ENCODE measurements at places on chromosomes 11 and 22.
A peak's percentile ranks its signal among the peaks of the same experiment; 100 is the strongest.

GRCh38 chr22:39777716-39778454 is 115.7 kb downstream of the ENTHD1 start:
- no peak for DNase-seq

GRCh38 chr22:36405671-36406538 is 18.1 kb upstream of the MYH9 start:
- peak; percentile 84 for DNase-seq

DNA sequence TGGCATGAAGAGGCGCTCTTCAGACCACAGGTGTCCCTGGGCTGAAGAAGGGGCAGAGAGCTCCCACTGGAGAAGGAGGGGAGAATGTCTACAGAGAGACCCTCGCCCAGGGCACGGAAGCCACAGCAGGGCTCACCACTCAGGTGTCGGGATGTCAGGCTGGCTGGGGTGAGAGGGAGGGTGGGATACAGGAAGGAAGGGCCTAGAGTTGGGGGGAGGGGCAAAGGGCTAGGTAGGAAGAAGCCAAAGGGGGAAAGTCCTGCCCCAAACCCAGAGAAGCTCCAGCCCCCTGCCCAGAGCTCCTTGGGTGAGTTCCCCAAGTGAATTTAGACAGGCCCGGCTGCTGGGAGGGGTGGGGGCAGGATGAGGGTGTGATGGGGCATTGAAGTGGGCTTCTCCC is 232.0 kb downstream of the CEP164 start:
- no peak for DNase-seq

DNA sequence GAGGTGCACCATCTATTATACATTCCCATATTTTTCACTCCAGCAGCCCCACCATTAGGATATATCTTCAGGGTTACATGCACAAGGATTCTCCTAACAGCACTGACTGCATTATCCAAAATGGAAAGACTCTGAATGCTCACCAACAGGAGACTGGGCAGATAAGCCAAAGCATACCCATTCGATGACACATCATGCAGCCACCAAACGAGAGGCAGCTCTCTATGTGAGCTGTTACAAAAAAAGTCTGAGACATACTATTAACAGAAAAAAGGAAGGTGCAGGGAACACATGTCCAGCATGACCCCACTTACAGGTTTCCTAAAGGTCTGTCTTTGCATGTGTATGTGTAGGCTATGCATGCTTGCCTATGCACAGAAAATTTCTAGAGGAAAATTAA is 12.4 kb upstream of the SERPIND1 start:
- no peak for DNase-seq

GRCh38 chr22:38074181-38075104 is 9.5 kb downstream of the SLC16A8 start:
- no peak for DNase-seq

GRCh38 chr22:23632178-23632577 is at the start of gene DRICH1:
TSS of gene DRICH1 (minus strand) at chr22:23632321. CDS start at chr22:23632023, 298 bp downstream.
- no peak for DNase-seq

DNA sequence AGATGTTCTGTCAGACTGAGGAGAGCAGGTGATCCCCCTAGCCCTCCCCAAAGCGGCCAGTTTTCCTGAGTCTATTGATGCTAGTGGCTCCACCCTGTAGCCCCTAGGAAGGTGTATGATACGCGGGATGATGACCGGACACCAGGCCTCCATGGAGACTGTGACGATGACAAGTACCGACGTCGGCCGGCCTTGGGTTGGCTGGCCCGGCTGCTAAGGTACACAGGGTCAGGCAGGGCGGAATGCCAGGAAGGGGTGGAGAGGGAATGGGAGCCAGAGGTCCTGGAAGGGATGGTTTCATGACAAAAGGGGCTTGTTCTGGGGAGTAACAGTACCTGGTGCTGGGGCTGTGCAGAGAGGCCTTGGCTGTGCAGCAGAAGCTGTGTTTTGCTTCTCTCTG is 3.2 kb downstream of the ZFPL1 start:
- DNase-seq, result no peak

GRCh38 chr11:40095446-40095845 is 1364.0 kb downstream of the LRRC4C start:
- DNase-seq, result no peak

DNA sequence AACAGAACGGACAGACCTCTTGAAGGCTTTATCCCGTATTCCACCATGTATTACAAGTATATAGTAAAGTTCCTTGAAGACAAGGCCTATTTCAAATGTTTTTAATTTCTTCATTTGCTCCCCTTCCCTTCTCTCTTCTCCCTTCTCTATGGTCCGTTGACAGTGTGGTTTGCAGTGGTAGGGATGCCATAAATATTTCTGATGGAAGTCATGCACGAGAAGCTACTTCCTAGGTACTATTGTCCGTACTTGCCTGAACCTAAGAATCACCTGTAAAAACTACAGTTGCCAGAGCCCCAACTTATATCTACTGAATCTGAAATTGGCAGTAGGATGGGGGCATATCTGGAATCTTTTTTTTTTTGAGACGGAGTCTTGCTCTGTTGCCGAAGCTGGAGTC is 2.8 kb downstream of the PISD start:
- no peak for DNase-seq

- no peak for DNase-seq
Measured at GRCh38 chr11:127651888-127652221, 651.3 kb upstream of the KIRREL3 start.

- DNase-seq, result peak; percentile 47
Measured at GRCh38 chr22:30038219-30038618, 42.0 kb upstream of the HORMAD2 start.

GRCh38 chr22:26970809-26971394 is 313.5 kb downstream of the MIAT start:
- no peak for DNase-seq

DNA sequence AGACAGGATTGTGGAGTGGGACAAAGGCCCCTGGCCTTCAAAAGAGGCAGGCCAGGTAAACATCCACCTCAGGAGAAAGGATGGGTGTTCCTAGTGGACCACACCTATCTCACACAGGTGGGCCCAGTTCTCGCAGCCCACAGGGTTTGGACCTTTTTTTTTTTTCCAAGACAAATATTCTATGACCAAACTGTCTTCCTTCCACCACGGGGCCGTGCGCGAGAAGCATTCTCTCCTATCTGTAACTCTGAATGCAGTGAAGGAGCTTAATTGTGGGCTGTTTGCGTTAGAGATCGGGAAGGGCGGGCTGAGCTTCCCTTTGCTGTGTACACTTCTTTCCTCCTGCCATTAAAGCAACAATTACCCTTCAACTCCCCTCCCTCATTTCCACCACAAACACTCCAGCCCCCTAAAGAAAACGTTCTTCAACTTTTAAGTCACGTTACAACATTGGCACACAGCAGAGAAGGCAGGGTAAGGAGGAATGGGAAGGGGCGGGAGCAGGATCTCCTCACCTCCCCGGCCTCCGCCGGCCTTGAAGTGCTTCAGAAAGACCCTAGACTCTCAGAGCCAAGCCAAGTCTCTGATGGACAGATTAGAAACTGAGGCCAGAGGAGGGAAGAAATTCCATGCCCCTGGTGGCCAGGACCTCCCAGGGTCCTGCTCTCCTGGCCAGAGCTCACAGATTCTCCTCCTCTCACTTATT is 238.4 kb downstream of the BUD13 start:
- no peak for DNase-seq

DNA sequence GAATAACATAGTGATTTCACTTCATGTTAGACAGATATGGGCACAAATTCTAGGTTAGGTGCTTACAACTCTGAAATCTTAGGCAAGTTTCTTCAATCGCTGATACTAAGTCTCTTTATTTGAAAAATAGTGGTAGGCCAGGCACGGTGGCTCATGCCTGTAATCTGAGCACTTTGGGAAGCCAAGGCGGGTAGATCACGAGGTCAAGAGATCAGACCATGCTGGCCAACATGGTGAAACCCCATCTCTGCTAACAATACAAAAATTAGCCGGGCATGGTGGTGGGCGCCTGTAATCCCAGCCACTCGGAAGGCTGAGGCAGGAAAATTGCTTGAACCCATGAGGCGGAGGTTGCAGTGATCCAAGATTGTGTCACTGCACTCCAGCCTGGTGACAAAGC is 729.4 kb downstream of the METTL15 start:
- DNase-seq, result no peak

GRCh38 chr11:134751031-134751585 is 339.1 kb upstream of the B3GAT1 start:
- no peak for DNase-seq

DNA sequence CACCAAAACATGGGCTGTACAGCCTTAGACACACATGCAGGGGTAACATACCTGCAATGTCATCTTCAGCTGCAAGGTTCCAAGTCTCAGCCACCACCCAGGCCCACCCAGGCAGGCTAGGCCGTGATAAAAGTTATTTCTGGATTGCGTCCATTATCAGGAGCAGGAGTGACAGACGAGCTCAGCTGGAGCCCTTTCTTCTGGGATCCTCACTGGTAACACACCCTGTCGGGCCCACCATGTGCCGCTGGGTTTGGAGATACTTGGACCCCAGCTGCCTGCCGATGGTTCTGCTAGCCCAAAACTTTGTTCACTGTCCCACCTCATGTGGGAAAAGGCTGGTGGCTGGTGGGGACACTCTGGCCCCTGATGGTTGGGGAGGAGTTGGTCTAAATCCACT is 24.8 kb downstream of the TMPRSS5 start:
- DNase-seq, result no peak

- no peak for DNase-seq
Measured at GRCh38 chr11:19511413-19512183, 201.0 kb upstream of the NAV2 start.

DNA sequence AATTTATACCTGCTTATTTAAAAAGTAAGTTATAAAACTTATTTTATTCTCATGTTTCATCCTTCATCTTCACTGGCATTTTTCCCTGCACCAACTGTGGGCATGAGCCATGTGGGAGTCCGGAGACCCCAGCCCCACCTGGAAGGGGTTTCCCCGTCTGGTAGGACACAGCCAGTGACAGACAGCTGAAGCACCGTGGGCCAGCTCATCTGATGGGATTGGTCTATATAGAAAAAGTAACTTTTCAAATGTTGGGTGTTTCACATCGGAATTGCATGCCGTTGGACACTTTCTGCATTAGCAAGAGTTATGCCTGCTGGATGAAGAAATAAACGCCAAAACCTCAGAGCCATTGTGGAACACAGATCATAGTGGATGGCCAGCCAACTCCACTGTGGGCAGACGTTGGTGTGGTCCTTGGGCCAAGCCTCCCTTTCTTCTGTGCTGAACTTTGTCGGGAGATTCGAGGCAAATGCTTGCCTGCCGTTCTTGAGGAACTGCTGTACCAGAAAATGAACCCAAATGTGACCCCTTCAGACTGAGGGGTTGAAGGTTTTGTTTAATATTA is 1329.3 kb downstream of the TBC1D22A start:
- DNase-seq, result no peak

DNA sequence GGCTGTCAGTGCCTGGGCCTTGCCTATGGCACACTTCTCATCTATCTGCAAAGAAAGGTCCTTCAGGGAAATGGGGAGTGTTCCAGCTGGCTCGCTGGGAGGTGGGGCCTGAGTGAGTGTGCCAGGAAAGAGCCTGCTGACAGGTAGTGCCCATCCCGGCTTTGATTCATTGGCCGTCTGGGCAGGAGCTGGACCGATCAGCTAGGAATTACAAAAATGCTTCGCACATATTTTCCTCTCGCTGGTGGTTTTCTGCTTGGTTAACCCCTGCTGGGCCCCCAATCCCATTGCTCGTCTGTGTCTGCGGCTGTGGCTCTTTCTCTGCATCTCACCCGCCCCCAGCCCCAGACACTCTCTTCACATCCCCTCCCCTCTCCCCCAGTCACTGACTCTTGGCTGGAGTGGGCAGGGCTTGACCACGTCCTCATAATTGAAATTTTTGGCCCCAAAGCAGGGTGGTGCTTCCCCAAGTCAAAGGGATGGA is 10.8 kb downstream of the LIF start:
- DNase-seq, result peak; percentile 99

DNA sequence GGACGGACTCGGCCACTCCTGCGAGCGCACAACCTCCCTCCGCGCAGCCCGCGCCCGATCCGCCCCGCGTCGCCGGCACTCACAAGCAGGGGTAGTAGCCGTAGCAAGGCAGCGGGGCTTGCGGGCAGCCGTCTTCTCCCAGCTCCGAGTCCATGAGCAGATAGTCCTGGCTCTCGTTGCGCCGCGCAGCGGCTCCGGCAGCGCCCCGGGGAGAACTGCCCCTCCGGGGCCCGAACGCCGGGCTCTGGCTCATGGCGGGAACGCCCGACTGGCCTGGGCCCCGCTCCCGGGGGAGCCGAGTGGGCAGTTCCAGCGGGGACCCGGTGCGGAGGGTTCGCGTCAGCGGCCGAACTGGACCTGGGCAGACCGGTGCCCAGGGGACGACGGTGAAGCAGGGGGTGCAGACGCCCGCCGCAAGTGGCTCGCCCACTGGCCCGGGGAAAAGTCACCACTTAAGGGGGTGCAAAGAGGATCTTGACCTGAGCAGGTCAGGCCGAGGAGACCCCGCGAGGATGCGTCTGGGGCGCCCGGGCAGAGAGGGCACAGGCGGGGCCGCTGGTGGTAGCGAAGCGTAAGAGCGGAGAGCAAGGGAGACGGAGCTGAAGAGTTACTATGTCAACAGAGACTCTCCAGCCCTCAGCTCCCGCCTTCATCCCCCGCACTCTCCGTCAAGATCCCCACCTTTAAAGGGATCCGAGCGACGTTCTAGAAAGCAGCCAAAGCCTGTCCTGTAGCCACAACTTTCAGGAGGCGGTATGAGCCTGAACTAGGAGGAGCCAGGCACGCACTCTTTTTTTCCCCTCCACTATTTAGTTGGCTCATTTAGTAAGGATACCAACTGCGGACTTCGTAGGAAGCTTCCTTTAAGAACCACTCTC is at the start of gene TRPC6:
TRPC6 (minus strand) TSS at position 757 of the 878 bp plus-strand sequence; CDS start at position 253, 504 bp downstream.
- DNase-seq, result no peak

GRCh38 chr11:12206529-12206928 is 96.1 kb downstream of the MICAL2 start:
- DNase-seq, result no peak

- no peak for DNase-seq
Measured at GRCh38 chr11:123188508-123189165, 6.4 kb downstream of the CLMP start.

DNA sequence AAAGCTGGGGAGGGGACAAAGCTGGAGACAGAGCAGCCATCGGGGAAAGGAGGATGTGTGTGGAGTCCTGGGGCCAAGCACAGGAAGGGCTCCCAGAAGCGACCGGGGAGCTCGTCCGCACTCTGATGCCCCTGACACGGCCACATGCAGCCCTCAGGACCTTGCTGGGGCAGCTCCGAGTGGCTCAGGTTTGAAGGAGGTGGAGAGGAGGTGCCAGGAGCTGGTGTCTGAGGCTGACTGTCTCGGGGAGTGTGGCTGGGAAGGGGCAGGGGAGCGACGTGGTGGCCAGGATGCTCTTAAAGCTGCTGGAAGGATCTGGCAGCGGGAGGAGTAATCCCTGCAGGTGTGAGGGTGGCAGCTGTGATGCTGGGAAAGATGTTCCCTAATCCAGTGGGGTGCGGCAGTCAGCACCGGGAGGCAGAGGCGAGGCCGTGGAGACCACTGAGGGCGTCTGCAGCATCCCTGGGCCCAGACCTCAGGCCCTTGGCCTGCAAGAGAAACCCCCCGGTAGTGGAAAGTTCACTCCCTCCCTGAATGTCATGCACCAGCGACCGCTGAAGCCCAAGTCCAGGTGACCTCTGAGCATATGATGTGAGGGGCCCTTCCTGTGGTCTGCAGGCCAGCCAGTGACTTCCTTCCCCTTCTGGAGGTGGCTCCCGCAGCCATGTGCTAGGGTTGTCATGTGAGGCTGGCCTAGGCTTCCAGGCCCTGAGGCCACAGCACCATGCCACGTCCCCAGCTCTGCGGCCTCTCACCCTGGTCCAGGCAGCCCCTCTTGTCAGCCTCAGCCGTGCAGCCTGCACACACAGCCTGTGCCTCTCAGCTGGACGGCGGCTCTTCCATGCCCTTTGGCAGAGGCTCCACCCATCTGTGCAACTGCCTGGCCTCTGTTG is 17.2 kb upstream of the CTSD start:
- DNase-seq, result no peak

- DNase-seq, result no peak
Measured at GRCh38 chr22:27915986-27916385, 3.1 kb downstream of the PITPNB start.
